ENCODE measurements at places on chromosomes 4 and X.
A peak's percentile ranks its signal among the peaks of the same experiment; 100 is the strongest.

- DNase-seq: no peak
Observed at GRCh38 chr4:127045861-127046260, 586.9 kb upstream of the INTU start.

DNA sequence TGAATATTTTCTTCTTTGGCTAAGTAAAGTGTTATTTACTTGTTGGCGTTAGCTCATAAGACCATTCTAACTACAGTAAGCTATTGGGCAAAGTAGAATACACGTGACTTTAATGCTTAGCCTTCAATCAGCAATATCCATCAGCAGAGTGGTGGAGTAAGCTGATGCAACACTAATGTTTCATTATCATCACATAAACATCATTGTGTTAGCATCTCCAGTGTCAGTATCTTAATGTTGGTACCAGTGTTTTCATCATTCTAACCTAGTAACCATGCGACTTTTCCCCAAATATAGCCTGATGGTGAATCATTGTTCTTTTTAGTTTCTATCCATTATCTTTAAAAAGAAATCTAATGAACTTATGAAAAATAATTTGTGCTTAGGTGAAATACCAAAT is 48.5 kb downstream of the APOOL start:
- no peak for DNase-seq

DNA sequence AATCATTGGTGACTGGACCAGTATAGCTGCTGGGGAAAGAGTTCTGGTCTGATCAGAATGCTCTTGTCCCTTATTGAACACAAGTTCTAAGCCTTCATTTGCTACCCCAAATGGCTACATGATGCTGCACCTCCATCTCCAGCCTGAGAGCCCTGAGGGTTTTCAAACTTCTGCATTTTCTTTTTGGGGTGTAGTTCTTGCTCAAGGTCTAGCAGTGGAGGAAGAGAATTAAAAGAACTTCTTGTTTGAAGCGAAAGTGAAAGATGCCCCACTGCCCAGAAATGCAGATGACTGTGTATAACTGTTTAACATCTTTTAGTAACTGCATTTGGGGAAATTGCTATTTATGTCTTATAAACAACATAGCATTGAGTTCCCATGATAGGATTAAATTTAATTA is 38.5 kb downstream of the LAMTOR3 start:
- peak; percentile 85 for DNase-seq

DNA sequence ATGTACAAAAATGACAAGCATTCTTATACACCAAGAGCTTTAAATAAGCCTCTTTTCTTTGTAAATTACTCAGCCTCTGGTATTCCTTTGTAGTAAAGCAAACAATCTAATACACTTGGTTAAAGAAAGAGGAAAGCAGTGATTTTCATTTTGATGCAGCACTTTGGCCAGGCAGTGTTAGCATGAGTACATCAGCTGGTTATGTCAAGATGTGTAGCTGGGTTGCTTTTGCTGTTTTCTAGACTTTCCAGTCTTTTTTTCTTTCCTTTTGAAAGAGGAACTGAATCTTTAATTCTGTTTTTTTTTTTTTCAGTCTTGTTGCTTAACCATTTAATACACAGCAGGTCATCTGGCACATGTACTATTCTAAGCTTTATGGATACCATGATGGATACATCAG is 167.1 kb upstream of the AADAT start:
- DNase-seq: peak; percentile 9

DNA sequence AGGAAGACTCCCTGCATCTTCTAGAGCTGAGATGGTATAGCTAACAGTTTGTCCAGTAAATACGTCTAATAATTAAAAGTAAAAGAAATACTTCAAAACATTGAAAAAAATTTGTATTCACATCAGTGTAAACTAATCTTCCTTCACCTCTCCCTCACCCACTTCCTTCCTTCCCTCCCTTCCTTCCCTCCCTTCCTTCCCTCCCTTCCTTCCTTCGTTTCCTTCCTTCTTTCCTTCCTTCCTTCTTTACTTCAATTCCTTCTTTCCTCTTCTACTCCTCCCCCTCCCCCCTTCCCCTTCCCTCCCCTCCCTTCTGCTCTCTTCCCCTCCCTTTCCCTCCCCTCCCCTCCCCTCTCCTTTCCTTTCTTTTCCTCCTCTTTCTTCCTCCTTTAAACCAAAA is 103.7 kb downstream of the POU4F2 start:
- peak; percentile 3 for DNase-seq

DNA sequence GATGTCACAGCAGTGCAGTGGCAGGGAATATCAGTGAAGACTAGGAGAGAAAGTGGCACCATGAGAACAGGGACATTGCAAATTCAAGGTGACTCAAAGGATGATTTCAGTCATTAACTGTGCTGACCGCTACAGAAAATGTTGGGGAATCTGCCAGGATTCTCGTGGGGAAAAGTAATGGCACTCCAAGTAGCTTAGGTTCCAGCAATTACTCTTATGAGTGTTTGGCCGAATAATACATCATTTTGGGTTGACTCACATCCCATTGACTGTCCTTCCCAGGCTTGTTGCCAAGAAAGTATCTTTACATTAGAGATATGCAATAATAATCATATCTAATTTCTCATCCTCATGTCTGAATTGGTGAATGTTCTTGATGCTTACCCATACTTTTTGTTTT is 1411.1 kb upstream of the PCDH7 start:
- DNase-seq: no peak

DNA sequence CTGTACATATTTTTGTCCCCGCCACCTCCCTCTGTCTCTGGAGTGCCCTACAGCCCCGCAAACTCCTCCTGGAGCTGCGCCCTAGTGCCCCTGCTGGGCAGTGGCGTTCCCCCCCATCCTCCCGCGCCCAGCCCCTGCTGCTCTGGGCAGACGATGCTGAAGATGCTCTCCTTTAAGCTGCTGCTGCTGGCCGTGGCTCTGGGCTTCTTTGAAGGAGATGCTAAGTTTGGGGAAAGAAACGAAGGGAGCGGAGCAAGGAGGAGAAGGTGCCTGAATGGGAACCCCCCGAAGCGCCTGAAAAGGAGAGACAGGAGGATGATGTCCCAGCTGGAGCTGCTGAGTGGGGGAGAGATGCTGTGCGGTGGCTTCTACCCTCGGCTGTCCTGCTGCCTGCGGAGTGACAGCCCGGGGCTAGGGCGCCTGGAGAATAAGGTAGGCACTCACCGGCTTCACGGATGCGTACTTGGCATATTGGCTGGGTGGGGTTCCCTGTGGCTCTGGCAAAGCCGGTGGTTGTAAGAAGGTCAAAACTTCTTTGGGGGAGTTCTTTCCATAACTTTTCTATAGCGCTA is 653 bp downstream of the HHIP start:
- no peak for DNase-seq

GRCh38 chr4:57324673-57325307 is 214.6 kb upstream of the IGFBP7 start:
- no peak for DNase-seq

- DNase-seq: no peak
Observed at GRCh38 chr4:105599932-105600655, 47.7 kb downstream of the ARHGEF38 start.

- no peak for DNase-seq
Observed at GRCh38 chrX:146755214-146755613, 54.4 kb upstream of the CXorf51B start.

GRCh38 chrX:45031830-45032378 is 158.9 kb downstream of the KDM6A start:
- no peak for DNase-seq
